ENCODE measurements at places on chromosomes 16 and 17.

DNA sequence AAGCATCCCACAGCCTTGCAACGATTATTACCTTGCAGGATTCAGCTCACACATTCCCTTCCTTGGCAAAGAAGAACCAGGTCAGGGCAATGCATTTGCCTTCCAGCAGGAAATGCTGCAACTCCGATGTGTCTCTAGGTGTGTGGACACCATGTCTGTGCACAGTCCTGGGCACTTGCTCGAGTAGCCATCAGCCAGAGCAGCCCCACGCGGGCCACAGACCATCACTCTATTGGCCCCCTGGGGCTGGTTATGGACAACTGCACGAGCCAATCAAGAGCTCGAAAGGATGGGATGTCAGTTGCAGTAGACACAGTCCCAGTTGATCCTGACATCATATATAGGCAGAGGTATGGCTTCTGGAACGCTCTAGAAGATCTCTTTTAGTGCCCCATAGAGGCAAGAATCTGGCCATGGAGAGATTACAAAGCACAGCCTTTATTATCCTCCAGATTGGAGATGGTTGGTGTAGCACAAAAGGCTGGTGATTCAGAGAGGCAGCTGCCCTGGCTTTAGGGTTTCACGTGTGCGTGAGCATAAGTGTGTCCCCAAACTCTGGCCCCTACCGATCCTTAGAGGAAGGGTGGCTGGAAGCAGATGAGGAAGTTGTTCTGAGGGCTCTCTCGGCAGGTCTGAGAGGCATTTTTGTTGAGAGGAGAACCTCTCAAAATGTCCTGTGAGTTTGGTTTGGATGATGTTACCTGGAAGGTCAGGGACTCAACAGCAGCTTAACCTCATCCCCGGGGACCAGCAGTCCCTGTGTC lies 403.8 kb downstream of the SEC14L1 start:
- no peak for DNase-seq

DNA sequence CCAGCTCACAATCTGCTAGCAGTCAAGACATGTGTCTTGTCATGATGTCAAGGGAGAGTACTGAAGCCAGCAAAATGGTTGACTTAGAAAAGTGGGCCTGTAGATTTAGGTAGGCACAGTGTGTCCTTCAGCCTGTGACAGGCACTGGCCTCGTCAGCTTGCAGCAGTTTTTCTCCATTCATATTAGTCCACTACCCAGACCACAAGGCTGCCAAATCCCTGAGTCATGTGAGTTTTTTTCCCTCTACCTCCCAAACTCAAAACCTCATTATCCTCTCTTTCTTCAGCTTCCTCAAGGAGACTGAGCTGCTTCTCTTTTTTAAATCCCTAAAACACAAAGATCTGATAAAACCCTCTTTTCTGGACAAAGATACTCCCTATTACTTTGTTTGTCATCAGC lies 102.6 kb upstream of the HS3ST3A1 start:
- DNase-seq = no peak

GRCh38 chr17:63817736-63818385 lies 9.4 kb upstream of the PSMC5 start:
- DNase-seq = no peak

GRCh38 chr16:86011532-86011931 lies 112.6 kb downstream of the IRF8 start:
- DNase-seq = no peak

GRCh38 chr17:30605027-30605426 lies 127.8 kb downstream of the GOSR1 start:
- DNase-seq = no peak

DNA sequence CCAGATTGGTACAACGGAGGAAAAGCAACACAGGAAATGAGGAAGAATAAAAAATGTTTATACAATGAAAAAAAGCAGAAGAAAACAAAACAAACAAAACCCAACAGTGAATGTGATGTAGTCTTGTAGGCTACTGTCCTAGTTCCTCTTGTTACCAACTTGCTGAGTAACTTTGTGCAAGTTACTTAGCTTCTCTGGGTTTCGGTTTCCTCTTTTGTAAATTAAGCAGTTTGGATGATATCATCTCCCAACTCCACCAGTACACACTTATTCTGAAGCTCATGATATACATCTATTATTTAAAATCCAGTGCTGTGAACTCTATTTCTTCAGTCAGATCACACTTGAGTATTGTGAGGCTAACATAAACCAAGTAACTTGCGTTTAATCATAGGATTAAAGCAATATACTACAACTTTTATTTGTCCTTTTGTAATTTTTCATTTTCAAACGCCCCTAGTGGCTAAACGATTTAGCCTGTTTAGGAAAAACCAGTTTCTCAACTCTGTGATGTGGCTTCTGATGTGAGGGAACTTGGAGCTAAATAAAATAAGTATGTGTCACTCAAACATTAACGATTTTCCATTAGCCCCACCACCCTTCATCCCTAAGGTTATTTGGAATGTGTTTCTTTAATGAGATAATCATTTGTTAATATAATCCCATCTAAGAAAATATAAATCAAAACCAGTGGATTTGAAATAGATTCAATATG lies 1.4 kb upstream of the UNK start:
- peak; percentile 80 for DNase-seq

DNA sequence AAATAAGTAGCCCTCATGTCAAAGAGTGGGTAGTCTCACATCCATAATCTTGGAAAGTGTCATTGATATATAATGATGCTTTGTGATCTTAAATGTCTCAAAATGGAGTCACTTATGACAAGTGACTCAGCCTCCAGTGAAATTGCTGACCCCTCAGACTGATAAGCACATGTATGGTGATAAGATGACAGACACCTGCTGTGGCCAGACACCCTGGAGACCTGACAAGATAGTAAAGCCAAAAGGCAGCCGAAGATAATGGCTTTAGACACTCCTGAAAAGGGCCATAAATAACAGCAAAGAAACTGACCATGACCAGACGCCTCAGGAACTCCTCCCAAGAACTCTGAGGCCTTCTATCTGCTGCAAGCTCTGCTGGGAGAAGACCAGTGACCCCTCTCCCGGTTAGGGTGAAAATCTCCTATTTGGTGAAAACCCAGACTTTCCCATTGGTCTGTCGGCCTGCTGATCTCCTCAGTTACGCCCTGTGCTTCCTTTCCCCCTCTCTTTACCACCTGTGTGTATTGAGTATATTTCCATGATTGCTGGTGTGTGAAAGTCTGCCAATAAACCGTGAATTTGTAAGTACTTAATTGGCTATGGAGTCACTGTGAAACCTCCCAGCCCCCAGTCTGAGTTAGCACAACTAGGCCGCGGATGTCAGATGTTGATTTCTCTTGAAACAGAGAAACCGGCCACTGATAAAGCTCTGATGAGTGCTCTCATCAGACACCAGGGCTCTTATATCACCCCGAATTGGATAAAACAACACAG lies 226.7 kb upstream of the MYOCD start:
- DNase-seq = no peak

GRCh38 chr16:22360963-22361659 lies 13.3 kb downstream of the CDR2 start:
- no peak for DNase-seq

DNA sequence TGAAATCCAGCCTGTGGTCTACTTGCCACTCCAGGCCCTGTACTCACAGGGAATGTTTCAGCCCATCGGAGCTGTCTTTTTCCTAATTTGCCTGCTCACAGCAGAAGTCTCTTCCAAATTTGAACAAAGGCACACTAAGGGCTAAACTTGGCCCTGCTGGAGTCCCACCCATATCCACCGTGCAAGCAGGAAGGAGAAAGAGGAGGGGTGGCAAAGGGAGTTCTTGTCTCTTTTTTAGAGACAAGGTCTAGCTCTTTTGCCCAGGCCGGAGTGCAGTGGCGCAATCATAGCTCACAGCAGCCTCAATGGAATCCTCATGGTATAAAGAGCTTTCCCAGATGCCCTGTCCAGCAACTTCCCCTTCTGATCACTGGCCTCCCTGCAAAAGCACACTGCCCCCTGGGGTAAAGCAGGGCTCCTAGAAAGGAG lies 2.7 kb upstream of the PRM1 start:
- DNase-seq = no peak

GRCh38 chr16:11141409-11142260 lies 114.4 kb downstream of the SOCS1 start:
- DNase-seq = no peak

Data from HCT116 (cell line).